DMS 273 treated with DMSO at 0.1 percent for 48 hours (cell line): ENCODE measurements at places on chromosomes 12 and 14.

GRCh38 chr12:52307836-52308805 is 13.1 kb downstream of the KRT83 start:
- no peak for DNase-seq

DNA sequence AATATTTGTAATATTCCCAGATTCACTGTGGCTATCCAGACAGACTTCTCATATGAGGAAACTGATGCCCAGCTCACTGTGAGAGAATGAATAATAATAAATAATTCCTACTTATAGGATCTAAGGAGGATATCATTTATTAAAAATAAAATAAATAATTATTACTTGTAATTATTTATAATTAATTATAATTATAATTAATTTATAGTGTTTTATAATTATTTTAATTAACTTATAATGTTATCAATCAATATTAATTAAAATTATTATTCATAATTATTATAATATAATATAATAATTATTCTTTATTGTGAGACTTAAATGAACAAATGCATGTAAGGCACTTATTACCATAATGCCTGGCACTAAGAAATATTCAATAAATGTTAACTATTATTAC is 192.8 kb downstream of the GALC start:
- no peak for DNase-seq

- no peak for DNase-seq
These were observed 19.8 kb downstream of the VASH1 start for GRCh38 chr14:76780875-76781647.

DNA sequence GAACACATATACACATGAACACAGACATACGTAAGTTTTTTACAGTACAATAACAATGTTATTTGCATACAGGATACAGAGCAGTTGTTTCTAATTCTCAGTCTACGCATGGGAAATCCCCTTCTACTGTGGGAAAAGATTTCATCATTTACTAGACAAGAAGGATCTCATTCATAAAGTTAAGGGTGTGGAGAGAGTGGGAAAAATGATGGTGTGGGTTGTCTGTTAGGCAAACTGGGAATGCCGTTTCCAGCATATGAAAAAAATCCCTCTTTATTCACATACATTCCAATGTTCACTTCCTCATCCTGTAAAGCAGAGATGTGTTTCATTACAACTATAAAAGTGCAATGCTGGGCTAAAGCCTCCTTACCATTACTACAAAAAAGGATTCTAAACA is 120.9 kb downstream of the SINHCAF start:
- no peak for DNase-seq

GRCh38 chr14:64761441-64762043 is 57.3 kb downstream of the PLEKHG3 start:
- DNase-seq: no peak

DNA sequence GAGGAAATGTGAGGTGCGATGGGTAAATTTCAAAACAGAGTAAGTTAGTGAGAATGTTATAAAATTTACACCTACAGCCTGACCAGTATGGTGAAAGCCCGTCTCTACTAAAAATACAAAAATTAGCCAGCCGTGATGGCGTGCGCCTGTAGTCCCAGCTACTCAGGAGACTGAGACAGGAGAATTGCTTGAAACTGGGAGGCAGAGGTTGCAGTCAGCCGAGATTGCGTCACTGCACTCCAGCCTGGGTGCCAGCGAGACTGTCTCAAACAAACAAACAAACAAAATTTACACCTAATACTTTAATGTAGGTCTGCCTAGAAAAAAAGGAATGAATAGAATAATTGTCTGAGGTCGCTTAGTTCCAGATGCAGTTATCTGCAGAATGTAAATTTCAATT is 37.6 kb downstream of the SLC2A14 start:
- no peak for DNase-seq

- no peak for DNase-seq
These were observed 13.5 kb downstream of the HAL start for GRCh38 chr12:95982602-95983001.

- no peak for DNase-seq
These were observed 33.4 kb downstream of the ZNF605 start for GRCh38 chr12:132922676-132923075.

- no peak for DNase-seq
These were observed 7.0 kb upstream of the B4GALNT3 start for GRCh38 chr12:452667-453210.

DNA sequence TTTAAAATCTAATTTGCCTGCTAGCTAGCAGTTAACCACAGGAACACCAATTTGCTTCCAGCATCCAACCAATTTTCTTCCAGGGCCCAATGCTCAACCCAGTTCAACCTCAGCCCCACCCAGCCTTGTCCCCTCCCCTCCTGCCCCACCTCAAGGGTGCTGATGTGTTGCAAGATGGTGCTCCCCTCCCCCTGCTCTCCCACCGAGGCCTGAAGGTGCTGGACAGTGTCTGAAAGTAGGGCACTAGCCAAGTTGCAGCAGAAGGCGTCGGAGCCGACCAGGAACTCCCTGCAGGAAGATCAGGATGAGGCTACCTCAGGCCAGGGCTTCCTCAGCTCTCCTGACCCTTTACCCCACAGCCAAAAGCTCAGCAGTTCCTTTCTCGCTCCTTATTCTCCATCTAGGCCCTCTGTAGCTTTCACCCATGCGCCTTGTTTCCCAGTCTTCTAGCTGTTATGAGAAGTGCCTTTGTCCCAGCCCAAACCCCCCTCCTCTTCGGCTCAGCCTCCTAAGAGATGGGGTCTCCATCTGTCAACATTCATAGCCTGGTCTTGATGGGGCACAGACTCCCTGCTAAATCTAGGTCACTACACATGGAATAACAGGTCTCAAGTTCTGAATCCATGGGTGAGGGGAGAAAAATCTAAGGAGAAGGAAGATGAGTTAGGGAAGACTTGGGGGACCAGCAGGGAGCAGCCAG is 3.6 kb downstream of the STAT6 start:
- DNase-seq: no peak

DNA sequence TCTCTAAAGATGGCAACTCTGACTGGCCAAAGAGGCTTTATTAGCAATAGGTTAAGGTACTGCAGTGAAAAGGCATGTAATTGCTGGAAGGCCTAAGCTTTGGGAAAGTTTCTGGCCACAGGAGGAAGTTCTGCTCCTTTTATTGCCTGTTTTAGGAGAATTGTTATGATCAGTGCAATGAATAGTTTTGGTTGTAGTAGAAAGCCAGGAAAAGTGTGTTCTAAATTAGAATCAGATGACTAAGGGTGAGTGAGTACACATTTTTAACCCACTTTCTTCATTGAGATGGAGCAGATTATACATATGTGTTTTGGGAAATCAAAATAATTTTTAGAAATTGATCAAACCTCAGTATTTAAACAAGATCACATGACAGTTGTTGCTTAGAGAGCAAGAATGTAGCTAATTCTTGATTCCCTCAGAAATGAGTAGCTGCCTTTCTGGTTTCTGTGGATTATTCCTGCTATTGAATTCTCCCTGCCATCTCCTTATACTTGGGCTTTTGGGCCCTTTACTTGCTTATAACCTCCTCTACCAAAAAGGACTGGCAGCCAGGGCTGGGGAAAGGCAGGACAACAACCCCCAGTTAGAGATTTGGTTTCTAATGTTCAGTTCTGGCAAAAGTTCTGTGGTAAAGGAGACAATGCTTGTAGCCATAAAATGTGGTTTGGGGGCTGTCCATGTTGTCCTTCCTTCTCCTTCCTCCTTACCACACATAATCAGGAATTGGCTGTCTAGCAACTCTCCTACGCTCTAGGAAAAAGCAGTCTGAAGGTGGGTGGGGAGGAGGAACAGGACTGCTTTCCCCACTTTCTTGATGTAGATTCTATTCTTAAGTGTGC is 217.1 kb downstream of the SLC38A4 start:
- no peak for DNase-seq

- DNase-seq: no peak
These were observed 50.0 kb downstream of the GLT1D1 start for GRCh38 chr12:128903236-128903635.

DNA sequence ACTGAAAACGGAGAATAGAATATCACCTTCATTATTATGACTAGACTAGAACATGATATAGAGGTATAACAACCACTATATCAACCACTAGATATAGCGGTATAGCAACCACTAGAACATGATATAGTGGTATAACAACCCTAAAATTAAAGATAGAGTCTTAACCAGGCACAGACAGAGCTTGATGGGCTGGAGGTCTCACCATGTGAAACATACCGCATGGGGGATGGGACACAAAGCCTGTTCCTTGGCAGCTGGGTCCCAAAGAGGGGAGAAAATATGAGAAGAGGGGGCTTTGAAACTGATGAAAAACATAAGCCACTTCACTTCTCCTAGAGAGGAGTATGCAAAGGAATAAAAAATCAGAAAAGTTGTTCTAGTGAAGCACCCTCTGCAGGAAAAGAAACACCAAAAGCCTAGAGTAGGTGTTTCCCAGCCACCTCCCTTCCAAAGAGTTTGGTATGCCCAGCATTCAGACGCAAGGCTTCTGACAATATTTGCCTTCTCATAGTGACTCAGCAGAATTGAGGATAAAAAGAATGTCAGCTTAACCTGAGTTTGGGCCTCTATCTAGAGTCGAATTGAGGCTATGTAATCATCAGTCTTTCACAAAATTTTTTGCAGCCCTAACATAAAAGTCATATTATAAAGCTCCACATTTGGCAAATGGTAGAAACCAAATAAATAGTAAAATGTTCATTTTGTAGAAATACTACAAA is 316.4 kb downstream of the NOVA1 start:
- DNase-seq: no peak

DNA sequence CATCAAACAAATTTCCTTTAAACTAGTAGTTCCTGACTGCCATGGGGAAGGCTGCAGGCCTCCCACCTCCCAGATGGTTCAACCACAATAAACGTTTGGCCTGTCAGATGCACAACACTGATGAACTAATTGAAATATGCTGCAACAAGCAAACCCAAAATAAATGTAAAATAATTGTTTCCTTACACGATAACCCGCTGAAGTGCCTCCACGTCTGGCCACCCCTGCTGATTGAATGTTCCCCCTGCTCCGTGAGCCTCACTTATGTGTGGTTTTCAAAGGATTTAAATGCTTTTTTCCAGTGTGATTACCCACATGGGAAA is 8.4 kb downstream of the PITPNM2 start:
- no peak for DNase-seq

DNA sequence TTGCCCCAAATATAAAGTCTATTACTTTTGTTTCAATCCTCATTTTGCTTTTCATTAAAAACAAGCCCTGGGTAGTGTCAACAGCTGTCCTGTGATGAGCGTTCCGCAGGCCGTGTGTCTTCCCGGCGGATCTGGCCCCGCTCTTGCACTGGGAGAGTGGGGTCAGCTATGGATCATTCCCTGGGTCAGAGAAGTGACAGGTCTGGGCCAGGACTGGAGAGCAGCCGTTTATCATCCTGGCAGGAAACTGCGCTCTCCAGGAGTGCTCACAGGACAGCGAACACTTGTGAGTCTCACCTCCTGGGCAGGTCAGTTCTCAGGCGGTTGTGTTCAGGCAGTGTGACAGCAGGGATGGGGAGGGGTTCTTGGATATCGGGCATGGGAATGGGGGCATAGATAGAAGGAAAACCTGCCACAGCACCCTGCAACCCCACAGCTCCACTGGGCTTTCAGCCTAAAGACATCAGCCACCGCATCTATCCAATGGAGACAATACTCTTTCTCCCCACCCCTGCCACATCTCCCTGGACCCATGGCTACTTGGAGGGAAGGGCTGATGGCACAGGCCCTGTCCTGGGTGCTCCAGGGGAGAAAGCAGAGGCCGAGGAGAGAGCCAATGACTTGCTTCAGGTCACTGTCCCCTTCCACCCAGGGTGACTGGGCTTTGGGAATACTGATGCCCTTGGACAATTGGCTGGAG is 47.8 kb upstream of the CHGA start:
- DNase-seq: no peak

DNA sequence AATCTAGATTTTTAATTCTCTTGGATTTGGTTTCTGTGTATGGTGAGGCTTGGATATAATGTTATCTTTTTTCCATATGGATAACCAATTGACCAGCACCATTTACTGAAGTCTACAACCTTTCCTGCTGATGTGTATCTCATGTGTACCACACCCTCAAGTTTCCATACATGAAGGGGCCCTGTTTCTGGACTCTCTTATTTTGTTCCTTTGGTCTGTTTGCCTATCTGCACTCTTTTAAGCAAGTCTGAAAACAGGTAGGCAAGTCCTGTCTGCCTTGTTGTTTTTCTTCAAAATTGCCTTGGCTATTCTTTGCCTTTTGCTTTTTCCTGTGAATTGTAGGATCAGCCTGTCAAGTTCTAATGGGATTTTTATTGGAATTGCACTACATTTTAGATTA is 44.6 kb downstream of the MAX start:
- no peak for DNase-seq

GRCh38 chr12:106051853-106052531 is 86.8 kb downstream of the NUAK1 start:
- DNase-seq: no peak

DNA sequence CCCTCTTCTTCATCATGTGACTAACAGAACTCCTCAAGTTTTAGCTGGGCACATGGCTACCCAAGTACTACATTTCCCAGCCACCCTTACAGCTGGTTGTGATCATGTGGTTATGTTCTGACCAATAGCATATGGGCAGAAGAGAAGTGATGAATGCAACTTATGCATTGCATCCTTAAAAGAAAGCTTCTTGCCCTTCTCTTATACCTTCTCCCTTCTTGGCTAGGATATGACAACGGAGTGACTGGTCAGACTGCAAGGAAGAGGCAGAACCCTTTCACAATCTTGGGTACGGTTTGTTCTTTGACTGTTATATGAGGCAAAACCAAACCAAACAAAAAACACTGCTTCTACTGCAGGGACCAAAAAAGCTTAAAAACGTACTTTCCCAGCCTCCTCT is 66.5 kb upstream of the MAX start:
- no peak for DNase-seq

DNA sequence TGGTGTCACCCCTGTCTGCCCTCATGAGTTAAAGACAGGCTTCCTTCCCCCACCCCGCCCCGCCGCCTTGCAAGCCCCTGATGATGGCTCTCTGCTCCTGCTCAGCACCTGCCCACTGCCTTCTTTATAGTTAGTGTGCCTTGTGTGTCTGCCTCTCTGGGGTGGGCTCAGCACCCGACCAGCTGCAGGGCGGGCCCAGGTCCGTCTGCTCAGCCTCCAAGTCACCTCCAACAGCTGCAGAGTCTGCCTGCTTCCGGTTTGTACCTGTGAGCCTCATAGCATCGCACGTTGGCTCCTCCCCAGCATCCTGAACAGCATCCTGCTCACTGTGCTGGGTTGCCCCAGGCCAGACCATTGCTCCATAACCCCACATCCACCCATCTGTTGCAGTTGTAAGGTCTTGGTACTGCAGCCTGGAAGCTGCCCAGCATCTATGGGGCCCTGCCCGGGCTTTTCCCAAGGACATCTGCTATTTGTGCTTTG is 3.5 kb downstream of the TGFB3 start:
- DNase-seq: peak; percentile 67

- DNase-seq: no peak
These were observed 40.0 kb upstream of the ST8SIA1 start for GRCh38 chr12:22374508-22374907.
